ENCODE measurements at places on chromosomes 12 and 14.

- no peak for DNase-seq
Measured at GRCh38 chr12:51183816-51184215, 10.9 kb upstream of the TFCP2 start.

GRCh38 chr12:50088577-50089335, 3.6 kb downstream of the SMARCD1 start:
- peak; percentile 78 for DNase-seq

- no peak for DNase-seq
Measured at GRCh38 chr12:30364822-30365221, 330.8 kb downstream of the IPO8 start.

GRCh38 chr12:53579545-53579955, 46.6 kb downstream of the ATF7 start:
- DNase-seq: no peak

- DNase-seq: no peak
Measured at GRCh38 chr12:32061033-32061432, 45.6 kb upstream of the BICD1 start.

- DNase-seq: no peak
Measured at GRCh38 chr14:21103411-21103709, 2.5 kb downstream of the TMEM253 start.

- DNase-seq: no peak
Measured at GRCh38 chr12:96434107-96434506, 33.9 kb upstream of the CDK17 start.

- peak; percentile 7 for DNase-seq
Measured at GRCh38 chr12:73274976-73275375, 1002.8 kb downstream of the TRHDE start.

- no peak for DNase-seq
Measured at GRCh38 chr12:27693403-27693802, 2.8 kb upstream of the REP15 start.

DNA sequence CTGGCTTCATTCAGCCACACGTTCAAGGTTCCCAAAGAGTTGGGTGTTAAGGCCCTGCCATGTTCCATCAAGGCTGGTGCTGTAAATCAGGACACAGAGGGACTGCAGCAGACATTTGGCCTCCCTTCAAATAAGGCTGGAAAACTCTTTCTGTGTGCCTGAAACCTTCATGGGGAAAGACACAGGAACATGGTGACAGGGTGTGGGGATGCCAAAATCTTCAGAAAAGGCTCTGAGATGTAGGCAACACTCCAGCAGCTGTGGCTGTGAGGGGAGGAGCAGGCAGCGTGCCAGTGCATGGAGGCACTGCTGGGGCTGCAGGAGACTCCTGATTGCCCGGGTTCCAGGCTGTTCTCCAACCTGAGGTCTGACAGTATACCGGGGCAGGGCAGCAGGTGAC, 15.0 kb downstream of the POMT2 start:
- DNase-seq: no peak

DNA sequence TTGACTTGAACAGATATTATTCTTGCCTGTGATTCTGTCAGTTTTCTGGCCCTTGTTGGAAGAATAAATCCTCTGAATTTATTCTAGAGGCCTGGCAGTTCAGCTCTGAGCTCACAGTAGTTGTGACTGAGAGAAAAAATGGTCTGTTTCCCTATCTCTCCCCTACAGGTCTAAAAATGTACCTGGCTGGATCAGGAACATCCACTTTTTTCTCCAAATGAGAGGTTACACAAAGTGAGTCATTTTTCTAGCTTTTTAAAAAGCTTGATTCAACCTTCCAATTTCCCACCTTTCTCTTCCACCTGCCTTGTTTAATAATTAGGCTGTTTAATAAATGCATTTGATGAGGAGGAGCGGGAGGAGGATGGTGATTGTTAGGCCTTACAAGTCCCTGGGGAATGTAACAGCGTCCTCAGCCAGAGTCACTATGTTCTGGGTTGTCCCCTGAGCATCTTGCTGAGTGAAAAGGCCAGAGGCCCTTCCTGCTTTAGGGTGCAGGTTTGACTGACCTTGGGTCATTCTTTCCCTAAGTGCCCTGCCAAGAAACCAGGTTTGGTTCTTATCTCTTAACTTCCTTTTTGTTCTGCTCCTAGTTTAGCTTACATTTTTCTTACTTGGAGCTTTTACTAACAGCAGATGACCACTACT, 91.7 kb upstream of the FUT8 start:
- DNase-seq: no peak

DNA sequence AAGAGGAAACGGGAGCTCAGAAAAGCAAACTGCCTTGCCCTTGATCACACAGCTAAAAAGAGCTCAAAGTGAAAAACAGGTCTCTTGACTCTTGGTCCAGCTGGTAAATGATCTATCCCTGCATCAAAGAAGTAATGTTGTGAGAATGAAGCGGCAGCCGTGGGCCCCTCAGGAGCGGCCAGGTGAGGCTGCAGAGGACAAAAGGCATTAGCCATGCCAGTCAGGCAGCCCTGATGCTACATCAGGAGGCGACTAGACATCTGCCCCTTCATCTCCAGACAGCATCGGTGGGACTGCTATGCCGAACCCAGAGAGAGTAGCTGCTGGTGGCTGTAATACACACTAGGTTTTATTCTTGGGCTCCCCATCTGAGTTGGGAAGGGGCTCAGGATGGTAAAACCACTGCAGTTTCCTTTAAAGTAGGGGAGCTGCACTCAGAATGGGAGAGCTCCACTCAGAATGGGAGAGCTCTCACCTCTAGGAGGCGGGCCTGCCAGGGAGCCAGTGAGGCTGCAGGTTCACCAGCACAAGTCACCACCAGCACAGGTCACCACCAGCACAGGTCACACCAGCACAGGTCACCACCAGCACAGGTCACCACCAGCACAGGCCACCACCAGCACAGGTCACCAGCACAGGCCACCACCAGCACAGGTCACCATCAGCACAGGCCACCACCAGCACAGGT, 120.1 kb downstream of the TSPAN9 start:
- DNase-seq: no peak

DNA sequence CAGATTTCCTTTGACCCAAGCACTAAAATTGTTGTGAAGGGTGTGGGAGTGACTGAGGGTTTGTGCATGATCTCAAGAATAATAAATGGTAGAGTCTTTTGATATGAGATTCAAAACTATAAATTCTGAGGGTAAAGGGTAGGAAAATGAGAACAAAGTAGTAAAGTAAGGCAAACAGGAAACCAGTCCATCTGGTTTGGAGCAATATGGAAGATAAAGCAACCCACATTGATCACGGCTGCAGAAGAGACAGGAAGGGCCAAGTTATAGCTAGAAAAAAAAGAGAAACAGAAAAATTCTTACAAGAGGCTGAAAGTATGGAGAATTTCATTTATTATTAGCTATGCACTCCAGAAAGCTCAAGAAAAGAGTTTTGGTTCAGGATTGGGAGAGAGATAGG, 4.6 kb upstream of the SLCO1B3 start:
- no peak for DNase-seq

GRCh38 chr14:93859957-93860356, 67.2 kb upstream of the FAM181A start:
- no peak for DNase-seq

GRCh38 chr12:41274643-41275042, 86.5 kb downstream of the PDZRN4 start:
- DNase-seq: no peak
